ENCODE measurements at places on chromosomes 12 and 14. TPM values are rescaled to one million over a fixed set of nuclear protein-coding genes. Genes with fewer than 3 reads are reported as not detected.

Gene NUMB
- 94.4 TPM for total RNA-seq

Gene PARPBP
- 4.4 TPM for total RNA-seq

Gene ERH
- total RNA-seq: 319 TPM

Gene TDRD9
- 2.3 TPM for total RNA-seq

Gene FAM181A
- not detected for total RNA-seq

Gene PTCSC3
- total RNA-seq: not detected

Gene KRT80
- total RNA-seq: under 0.01 TPM

Gene ZNF84
- total RNA-seq: 17.0 TPM

Gene PTPRB
- 124 TPM for total RNA-seq

Gene KRT71
- not detected for total RNA-seq

Gene TAS2R42
- not detected for total RNA-seq

Gene TTC8
- 13.1 TPM for total RNA-seq

Gene CCDC38
- not detected for total RNA-seq

Gene COX8C
- total RNA-seq: not detected

Gene LRTM2
- not detected for total RNA-seq

Gene NXPH4
- total RNA-seq: under 0.01 TPM

Gene DHRS4
- 59.6 TPM for total RNA-seq

Gene SYCP3
- 0.17 TPM for total RNA-seq

Gene GPR68
- total RNA-seq: 0.34 TPM

Gene JAG2
- total RNA-seq: 26.6 TPM

Gene SPATS2
- total RNA-seq: 12.1 TPM

Gene GALNT16
- not detected for total RNA-seq

Gene WNT1
- total RNA-seq: not detected

Gene PRH2
- not detected for total RNA-seq

Gene CCND2
- 69.9 TPM for total RNA-seq

Gene DHRS7
- total RNA-seq: 100 TPM

Gene DAO
- total RNA-seq: not detected

Gene SLC6A12
- total RNA-seq: 0.26 TPM
